Left ventricle myocardium superior (tissue), 1 donor: ENCODE measurements at places on chromosomes 1 and 21. TPM values are rescaled to one million over a fixed set of nuclear protein-coding genes. Genes with fewer than 3 reads are reported as not detected.

- no peak for DNase-seq
Measured at GRCh38 chr1:100448366-100448765, 89.6 kb upstream of the GPR88 start.

DNA sequence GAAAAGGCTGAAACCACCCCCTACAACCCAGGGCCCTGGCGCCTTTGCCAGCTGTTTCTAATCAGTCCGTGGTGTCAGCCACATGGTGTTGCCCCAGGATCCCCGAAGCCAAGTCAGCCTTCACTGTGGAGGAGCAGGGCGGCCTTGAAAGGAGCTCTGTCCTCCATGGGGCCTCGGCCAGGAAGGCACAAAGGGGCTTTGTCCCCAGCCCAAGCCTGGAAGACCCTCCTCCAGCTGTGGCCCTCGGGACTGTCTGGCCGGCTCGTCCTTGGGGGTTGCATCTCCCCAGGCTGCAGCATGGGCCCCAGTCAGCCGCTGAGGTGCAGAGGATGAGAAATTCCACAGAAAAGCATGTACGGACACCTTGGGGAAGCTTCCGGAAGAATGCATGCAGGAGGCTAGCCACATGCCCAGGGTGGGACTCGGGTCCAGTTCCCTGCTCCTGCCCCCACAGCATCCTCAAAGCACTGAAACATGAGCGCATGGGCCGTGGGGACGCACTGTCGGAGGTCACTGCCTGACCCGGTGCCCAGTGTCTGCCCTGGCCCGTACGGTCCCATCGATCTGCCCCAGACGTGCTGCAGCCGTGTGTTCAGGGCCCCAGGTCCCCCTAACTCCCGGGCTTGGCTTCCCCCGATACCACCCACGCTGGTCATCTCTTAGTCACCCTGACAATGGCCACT lies 38.6 kb upstream of the POFUT2 start:
- peak; percentile 27 for DNase-seq

- no peak for DNase-seq
Measured at GRCh38 chr21:14482165-14482564, 64.0 kb downstream of the SAMSN1 start.

- DNase-seq = no peak
Measured at GRCh38 chr1:206472886-206473285, 2.6 kb downstream of the IKBKE start.

- no peak for DNase-seq
Measured at GRCh38 chr1:19979494-19979977, at the start of gene PLA2G2A. Gene PLA2G2A (minus strand): TSS chr1:19979618. CDS start chr1:19978773, 845 bp downstream.

- no peak for DNase-seq
Measured at GRCh38 chr1:67684526-67685066, 405 bp upstream of the GADD45A start.

GRCh38 chr1:150557813-150558212 lies 8.6 kb downstream of the ADAMTSL4 start:
- no peak for DNase-seq

GRCh38 chr1:228445843-228446650 lies 29.4 kb upstream of the TRIM17 start:
- no peak for DNase-seq

- DNase-seq = no peak
Measured at GRCh38 chr1:92786111-92786901, 1.4 kb upstream of the EVI5 start.

GRCh38 chr1:7425771-7426170 lies 345.3 kb upstream of the VAMP3 start:
- peak; percentile 8 for DNase-seq

GRCh38 chr21:14121719-14122118 lies 89.0 kb downstream of the LIPI start:
- no peak for DNase-seq

DNA sequence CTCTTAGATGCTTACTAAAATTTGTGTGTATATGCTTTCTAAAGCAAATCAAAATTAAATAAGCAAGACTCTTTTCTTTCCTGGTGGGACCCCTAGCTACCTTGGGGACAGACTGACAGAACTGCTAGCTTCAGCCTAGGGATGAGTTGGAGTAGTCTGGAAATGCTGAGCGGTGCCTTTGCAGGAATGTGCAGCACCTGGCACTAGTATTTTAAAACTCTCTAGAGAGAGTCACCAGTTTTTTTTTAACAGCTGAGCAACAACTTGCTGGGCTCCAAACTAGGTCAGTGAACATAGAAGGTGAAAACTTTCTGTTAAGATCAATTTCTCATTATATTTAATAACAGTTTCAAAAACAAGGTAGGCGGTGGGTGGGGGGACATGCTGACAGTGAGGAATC lies 56.8 kb downstream of the NUF2 start:
- DNase-seq = no peak

DNA sequence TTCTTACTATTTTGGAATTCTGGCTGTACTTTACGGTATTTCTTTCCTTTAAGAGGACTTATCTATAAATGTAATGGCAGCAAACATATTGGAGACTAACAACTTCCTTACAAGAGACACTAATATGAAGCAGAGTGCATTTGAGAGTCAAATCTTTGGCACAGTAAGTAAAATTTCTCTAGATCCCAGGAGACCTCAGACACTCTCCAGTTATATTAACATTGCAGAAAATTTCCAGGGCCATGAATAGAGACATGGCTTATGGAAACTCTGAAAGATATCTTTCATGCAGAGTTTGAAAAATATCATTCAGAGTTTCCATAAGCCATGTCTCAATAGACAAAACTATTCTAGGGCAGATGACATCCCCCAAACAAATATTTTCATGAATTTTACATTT lies 51.2 kb downstream of the IL23R start:
- no peak for DNase-seq

GRCh38 chr1:92784021-92784638 lies 778 bp downstream of the EVI5 start:
- no peak for DNase-seq

GRCh38 chr1:10387677-10388386 lies 11.0 kb upstream of the PGD start:
- peak; percentile 49 for DNase-seq

DNA sequence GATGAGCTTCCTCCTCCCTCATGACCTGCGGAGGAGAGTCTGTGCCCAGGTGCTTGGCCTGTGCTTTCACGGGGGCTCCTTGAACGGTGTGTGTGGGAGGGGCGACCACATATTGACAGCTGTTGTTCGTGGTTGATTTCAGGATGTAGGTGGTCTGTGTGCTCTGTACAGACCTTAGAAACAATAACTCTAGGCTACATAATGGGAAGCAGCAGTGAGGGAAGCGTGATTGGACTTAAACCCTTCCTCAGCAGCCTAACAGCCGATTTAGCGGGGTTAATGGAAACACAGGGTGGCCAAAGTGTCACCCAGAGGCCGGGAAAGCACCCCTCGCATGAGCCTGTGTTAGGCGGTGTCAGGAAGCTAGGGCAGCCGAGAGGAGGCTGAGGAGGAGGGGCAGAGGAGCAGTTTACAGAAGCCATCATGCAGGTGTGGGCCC lies 56.0 kb downstream of the TBCE start:
- no peak for DNase-seq

- DNase-seq = no peak
Measured at GRCh38 chr1:110254604-110255391, 44.7 kb downstream of the KCNC4 start.

DNA sequence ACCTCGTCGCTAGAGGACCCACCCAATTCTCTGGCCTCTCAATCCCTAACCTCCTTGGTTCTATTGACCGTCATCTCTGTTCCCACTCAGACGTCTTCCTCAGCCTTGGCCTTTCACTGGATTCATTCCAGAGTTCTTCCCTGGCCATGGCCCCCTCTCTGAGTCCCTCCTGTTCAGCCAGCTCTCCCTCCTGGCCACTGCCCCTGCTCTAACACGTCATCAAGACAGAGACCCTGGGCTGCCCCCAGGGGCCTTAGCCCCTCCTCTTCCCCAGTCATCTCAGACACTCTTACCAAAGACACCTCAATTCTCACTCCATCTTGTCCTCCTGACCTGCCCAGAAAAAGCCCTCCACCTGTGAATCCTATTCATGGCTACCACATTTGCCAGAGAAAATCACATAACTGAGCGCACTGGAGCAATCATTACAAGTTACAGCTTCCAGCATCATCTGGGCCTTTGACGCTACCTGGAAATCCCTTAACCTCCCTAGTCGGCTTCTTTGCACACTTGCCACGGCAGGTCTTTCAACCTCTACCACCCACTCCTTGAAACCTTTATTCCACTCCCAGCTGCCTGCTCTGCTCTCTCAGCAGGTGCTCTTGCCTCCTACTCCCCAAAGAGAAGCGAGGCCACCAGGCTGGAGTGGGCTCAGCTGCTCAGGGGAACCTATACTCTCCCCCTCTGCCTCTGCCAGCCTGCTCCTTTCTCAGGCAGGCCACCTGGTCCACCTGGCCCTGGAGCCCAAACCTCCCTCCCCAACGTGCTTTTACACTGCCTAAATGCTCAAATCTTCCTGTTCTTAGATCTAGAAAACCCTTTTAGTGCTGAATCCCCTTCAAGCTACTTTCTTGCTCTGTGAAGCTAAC lies 14.0 kb downstream of the DCST2 start:
- no peak for DNase-seq

DNA sequence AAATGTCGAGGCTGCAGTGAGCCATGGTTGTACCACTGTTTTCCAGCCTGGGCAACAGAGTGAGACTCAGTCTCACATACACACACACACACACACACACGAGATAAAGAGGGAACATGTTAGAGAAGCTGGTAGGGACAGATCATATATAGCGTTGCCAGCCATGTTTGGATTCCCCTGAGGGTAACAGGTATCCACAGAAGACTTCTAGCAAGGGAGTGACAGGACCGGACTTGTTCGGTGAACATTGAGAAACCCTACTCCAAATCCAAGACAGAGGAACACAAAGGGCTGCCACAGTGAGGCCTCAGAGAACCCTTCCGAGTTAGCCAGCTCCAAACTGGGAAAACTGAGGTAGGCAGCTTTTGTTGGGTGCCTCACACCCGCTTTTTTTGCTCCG lies 3.7 kb upstream of the SARS1 start:
- DNase-seq = no peak

The PADI3 gene
- not detected for total RNA-seq

The UMODL1 gene
- not detected for total RNA-seq

The URB1 gene
- total RNA-seq = 11.9 TPM

The PLEKHN1 gene
- total RNA-seq = not detected

The HP1BP3 gene
- total RNA-seq = 121 TPM

The TNFRSF8 gene
- 1.2 TPM for total RNA-seq

The FOXJ3 gene
- 35.1 TPM for total RNA-seq

The TMEM81 gene
- 3.7 TPM for total RNA-seq

The GNG4 gene
- not detected for total RNA-seq

The CYP4Z1 gene
- total RNA-seq = 0.30 TPM
